Activated naive CD4-positive, alpha-beta T cell treated with anti-CD3 and anti-CD28 coated beads, Interleukin-2, amount 10 ng/mL, durations not matched to agents 7 days and 5 days (primary cell): ENCODE measurements at places on chromosomes 12 and 14.
A peak's percentile ranks its signal among the peaks of the same experiment; 100 is the strongest.

DNA sequence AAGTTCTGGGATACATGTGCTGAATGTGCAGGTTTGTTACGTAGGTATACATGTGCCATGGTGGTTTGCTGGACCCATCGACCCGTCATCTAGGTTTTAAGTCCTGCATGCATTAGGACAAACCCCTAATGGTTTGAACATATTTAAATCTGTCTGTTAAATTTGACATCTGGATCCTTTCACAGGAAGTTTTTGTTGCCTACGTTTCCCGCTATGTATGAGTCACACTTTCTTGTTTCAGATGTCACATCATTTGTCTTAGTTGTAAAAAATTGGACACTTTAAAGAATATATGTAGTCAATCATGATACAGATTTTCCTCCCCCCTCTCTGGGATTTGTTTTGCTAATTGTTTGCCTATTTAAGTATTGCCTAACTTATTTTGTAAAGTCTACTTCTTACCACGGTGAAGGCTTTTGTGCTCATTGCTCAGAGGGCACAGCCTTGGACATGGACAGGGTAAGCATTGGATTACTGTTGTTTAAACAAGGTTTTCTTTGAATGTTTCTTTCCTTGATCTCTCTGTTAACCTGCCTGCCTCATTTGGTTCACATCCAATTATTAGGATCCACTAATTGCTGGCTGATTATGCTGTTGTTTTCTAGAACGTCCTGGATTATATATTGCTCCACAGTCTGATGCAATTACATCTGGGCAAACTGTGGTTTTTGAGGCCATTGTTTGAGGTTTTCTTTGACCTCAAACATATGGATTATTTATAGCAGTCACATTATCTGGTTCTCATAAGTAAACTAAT is 1441.4 kb downstream of the AACS start:
- DNase-seq: no peak

GRCh38 chr12:114166362-114166761 is 200.2 kb upstream of the RBM19 start:
- no peak for DNase-seq

DNA sequence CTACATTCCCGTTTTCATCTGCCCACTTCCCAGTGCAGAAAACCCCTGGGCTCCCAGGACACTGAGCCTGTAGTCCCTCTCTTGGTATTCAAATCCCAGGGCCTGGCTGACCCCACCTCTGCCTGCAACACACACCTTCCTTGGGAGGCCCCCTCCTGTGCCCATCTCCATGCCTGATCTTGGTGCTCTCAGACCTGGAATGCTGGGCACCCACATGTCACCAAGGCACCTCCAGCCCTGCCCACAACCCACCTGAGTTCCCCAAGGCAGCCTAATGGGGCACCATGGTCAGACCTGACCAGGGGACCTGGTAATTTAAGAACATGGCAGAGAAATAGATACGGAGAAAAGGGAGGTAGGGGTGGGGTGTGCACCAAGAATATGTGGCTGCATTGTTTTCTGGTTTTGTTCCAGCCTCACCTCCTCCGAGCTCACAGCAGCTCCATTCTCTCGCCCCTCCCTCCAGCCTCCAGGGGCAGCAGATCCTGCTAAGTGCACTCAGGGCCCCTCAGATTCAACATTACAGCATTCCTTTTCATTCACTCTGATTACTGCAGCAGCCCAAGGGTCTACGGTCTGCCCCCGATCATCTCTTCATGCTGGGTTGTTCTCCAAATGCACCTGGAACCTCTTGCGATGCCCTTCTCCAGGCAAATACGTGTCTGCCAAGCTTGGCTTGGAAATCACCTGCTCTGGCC is 9.2 kb upstream of the HSP90AA1 start:
- no peak for DNase-seq

DNA sequence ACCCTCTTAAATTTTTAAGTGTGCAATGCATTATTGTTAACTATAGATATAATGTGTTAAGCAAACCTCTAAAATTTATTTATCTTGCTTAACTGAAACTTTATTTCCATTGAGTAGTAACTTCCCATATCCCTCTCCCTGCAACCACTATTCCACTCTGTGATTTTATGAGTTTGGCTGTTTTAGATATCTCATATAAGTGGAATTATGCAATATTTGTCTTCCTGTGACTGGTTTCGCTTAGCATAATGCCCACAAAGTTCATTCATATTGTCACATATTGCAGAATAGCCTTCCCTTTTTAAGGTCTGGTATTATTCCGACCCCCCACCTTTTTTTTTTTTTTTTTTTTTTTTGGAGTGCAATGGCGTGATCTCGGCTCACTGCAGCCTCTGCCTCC is 247.6 kb downstream of the EMP1 start:
- no peak for DNase-seq

DNA sequence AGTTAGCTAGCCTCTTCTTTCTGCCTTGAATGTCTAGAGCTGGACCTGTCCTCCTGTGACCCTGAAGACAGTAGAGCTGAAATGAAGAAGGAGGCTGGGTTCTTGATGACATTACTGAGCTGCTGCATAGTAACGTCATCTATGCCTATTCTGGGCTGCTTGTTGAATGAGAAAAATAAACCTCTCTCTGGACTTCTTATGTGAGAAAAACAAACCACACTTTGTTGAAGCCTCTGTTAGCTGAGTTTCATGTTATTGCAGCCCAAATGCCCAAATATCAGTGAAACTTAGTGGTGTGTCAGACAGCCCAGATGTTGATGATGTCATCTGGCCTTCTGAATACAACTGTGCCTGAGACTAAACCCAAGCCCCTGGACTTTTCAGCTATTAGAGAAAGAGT is 67.0 kb upstream of the MAX start:
- DNase-seq: no peak

GRCh38 chr12:75944905-75945432 is 86.6 kb downstream of the PHLDA1 start:
- no peak for DNase-seq

GRCh38 chr14:52412426-52412825 is 98.3 kb downstream of the PTGER2 start:
- no peak for DNase-seq

GRCh38 chr12:125142601-125143000 is 77.4 kb downstream of the AACS start:
- no peak for DNase-seq

GRCh38 chr12:76020281-76020680 is 11.3 kb downstream of the PHLDA1 start:
- DNase-seq: peak; percentile 81

DNA sequence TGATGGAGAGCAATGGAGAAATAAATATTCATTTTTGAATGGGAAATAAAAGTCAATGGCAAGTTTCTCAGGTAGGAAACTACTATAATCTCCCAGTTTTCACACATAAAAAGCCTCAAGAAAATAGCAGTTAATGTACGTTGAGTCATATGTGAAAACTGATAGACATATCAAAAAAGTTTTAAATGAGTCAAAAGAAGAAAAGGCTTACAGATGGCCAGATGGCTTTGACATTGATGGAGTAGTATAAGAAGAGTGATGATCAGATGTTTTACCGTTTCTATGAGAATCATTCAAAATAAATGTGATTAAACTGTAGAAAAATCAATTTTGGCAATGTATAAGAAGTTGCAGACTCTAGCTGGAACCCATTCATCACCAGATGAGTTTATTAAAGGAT is 97.8 kb downstream of the LLPH start:
- DNase-seq: no peak

- no peak for DNase-seq
Observed at GRCh38 chr12:110123919-110124268, 263 bp upstream of the IFT81 start.

DNA sequence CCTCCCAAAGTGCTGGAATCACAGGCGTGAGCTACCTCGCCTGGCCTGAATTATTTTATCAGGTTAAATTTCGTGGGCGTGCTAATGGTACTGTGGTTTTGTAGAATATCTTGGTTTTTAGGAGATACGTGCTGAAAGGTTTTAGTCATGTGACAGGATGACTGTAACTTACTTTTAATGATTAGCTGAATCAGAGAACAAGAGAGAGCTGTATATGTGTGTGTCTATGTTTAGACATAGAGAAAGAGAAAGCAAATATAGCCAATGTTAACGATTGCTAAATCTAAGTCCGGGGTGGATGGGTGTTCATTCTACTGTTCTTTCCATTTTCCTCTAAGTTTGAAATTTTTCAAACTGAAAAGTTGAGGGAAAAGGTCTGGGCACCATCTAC is 9.2 kb upstream of the PNMA1 start:
- DNase-seq: no peak

DNA sequence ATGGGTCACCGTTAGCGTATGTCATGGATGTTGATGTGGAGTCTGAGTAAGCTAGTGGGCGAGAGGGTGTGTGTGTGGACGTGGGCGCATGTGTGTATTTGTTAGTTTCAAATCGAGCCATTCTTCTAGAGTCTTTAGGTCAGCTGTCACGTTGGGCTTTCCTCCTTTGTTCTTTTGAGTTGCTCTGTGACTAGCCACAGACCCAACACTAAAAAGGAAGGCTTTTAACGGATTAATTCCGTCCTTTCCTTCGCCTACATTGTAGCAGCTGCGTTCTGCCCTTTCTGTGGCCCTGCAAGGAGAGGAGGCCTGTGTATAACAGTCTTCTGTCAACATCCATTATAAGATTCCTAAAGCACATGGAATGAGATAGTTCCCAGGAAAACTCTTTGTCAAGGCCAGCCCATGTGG is 117.2 kb upstream of the DNM1L start:
- no peak for DNase-seq

- DNase-seq: no peak
Observed at GRCh38 chr12:6529291-6529737, 5.0 kb upstream of the GAPDH start.

DNA sequence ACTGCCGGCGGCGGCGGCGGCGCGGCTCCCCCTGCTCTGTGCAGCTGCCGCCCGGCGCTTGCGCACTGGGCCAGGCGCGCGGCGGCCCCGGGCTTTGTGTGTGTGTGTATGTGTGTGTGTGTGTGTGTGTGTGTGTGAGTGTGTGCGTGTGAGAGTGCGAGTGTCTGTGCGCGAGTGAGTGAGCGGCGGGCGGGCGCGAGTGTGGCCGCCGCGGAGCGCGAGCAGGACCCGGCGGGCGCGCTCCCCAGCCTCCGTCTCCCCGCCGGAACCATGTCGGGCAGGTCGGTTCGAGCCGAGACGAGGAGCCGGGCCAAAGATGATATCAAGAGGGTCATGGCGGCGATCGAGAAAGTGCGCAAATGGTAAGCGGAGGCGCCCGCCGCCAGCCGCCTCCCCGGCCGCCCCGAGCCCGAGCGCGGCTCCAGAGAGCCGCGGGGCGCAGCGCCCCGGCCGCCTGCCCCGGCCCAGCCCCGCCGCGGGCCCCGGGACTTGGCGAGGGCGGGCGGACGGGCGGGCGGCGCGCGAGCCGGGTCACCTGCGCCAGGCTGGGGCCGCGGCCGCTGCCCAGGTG is at the start of gene BCL7A:
Gene BCL7A (plus strand): TSS at position 63 of the 571 bp plus-strand sequence. CDS start 208 bp downstream, at position 271.
- DNase-seq: peak; percentile 72

- DNase-seq: no peak
Observed at GRCh38 chr14:64196814-64197411, 97.3 kb downstream of the ESR2 start.

DNA sequence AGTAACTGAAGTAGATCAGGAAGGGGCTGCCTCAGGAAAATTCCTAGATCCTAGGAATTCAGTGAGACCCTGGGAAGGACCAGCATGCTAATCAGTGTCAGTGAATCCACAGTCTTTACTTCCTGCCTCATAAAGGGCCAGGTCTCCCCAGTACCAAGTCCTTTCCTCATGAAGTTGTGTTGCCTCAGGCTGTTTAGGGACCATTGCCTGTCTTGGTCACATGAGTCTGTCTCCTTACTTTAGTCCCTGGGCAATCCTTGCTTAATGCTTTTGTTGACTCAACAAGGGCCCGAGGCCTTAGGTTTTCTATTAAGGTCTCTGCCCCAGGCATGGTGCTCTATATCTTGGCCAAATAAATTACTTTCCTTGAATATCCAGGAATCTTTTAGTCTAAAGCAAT is 16.1 kb upstream of the ATF1 start:
- DNase-seq: no peak

DNA sequence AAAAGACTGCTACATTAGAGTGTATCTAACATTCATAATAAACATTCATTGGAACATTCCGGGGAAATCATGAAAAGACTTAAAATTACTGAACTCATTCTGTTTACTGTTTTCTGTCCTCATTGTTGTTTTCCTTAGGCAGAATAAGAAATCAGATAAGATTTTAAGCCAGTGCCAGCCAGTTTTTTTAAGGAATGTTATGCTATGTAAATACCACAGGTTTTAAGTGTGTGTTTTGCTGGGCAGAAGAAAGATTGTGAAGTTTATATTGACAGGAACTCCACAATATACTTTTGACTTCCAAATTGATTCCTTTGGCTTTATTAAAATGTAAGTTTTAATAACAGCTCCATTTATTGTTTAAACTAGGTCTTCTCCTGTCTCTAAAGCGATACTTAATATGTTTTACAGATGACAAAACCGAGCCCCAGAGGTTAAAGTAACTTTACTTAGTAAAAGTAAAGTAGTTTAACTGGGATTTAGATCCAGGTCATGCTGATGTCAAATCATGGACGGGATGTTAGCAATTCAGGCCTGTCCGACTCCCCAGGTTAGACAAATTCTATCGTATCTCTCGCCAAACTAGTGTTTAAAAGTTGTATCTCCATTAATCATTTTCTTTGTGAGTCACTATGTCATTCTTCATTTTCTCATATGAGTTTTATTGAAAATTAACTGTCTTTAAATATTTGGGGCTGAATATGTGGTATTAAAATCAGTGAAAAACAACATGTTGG is 1.7 kb downstream of the LARP4 start:
- no peak for DNase-seq

- no peak for DNase-seq
Observed at GRCh38 chr12:11753150-11753499, 103.7 kb downstream of the ETV6 start.

GRCh38 chr14:69052181-69052601 is 73.1 kb upstream of the ACTN1 start:
- DNase-seq: no peak

DNA sequence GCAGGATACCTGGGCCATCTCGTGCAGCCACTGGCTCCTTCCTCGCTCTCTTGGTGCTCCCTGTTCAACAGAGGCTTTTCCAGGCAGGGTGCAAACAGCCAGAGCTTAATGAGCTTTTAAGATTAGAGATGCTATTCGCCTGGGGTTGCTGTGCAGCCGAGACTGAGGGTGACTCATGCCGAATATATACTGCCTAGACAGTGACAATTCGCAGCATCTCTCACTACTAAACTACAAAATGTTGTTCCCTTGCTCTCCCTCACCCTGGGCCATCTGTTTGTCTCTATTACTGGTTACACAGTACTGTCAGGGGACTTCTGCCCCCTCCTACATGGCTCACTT is 26.0 kb upstream of the TESC start:
- DNase-seq: no peak

DNA sequence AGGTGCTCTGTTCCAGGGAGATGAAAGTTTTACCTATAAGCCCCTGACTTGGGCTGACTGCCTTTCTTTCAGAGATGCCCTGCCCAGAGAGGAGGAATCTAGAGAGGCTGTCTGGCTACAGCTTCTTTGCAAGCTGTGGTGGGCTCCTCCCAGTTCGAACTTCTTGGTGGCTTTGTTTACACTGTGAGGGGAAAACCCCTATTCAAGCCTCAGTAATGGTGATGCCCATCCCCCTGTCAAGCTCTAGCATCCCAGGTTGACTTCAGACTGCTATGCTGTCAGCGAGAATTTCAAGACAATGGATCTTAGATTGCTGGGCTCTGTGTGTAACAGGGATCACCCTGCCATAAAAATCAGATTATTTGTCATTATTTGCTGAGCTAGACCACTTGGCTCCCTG is 377.6 kb downstream of the FLRT2 start:
- no peak for DNase-seq
